Stimulated activated CD4-positive, alpha-beta T cell treated with anti-CD3 and anti-CD28 coated beads, Interleukin-1b, Interleukin-23, amount 100 ng/mL, for 1 hour (primary cell): ENCODE measurements at places on chromosomes 2 and 18.

DNA sequence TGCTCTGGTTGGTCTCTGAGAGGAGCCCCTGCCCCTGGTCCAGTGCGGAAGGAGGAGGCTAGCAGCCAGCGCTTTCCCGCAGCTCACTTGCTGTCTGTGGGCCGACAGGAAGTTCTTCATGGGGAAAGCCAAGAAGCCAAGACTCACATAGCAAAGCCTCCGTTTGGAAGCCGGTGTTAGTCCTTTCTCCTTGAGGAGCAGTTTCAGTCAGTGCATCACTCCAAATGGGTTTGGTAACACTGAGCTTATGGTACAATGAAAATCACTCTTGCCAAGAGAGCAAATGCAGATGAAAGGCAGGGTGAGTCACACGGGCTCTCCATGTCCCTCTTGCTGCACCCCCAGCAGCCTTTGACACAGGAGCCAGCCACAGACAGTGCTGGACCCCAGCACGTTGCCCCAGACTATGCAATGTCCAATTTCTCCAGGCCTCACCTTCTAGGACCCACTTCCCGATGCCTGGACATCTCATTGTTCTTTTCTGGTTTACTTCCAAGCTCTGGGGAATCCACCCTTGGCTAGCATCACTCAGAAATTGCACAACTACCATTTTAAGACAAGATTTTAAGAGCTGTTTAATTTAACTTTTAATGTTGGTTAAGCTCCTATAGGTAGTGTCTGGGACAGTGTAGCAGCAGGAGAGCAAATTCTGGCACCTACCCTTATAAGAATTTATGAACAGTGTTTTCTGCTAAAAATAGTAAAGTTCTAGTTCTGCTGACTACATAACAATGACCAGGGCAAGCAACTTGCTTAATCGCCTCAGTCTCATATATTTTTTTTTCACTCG lies 174.9 kb downstream of the ASB1 start:
- no peak for DNase-seq

DNA sequence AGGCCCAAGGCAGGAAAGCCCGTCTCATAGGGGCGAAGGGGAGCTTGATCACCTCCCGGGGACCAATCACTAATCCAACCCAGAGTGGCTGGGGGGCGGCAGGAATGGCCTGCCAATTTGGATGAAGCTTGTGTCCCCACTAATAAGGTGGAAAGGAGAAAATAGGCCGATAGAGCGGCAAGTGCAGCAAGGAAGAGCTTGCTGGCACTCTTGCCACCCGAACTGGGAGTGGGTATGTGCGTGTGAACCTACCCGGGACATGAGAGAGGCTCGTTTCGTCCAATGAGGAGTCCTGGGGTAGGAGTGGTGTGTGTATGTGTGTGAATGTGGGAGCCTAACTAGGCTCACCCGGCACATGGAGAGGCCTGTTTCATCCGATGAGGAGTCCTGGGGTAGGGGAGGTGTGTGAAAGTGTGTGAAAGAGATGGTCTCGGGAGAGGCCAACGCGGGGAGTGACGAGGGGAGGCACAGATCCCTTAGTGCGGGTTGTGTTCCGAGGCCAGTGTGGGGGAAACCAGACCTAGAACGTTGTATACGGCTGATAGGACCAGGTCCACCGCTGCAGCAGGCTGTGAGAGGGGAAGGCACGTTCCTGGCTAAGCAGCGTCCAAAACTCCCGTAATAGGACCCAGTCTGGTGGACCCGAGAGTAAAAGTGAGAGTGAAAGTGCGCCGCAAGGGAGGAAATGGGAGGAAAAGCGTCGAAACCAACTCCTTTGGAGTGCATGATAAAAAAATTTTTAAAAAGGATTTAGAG lies 47.1 kb upstream of the SELENOI start:
- no peak for DNase-seq

GRCh38 chr18:26791676-26792075 lies 73.8 kb downstream of the AQP4 start:
- DNase-seq, result no peak

DNA sequence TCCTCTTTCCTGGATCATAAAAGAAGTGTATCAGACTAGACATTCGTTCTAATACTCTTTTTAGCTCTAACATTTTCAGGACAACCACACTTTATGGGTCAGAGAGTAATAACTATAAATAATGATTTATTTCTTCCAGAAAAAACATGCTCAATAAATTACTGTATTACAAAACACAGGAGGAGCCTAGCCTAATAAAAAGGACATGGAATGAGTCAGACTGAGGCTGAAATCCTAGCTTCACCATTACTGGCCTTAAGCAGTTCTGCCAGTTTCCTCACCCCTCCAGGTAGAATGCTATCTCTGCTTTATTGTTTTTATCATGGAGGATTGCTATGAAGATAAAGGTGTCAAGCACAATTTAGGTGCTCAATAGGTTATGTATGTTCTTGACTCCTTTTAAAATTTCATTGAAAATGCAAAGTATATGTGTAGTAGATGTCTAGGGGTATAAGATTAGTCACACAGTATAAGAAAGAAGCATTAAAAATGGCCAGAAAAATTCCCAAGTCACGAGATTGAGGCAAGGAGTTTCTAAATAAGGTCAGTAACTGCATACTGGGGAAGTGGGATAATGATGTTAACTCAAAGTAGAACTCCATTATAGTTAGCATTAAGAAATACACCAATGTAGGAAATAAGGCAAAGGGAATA lies 105.5 kb upstream of the NEUROD1 start:
- no peak for DNase-seq

DNA sequence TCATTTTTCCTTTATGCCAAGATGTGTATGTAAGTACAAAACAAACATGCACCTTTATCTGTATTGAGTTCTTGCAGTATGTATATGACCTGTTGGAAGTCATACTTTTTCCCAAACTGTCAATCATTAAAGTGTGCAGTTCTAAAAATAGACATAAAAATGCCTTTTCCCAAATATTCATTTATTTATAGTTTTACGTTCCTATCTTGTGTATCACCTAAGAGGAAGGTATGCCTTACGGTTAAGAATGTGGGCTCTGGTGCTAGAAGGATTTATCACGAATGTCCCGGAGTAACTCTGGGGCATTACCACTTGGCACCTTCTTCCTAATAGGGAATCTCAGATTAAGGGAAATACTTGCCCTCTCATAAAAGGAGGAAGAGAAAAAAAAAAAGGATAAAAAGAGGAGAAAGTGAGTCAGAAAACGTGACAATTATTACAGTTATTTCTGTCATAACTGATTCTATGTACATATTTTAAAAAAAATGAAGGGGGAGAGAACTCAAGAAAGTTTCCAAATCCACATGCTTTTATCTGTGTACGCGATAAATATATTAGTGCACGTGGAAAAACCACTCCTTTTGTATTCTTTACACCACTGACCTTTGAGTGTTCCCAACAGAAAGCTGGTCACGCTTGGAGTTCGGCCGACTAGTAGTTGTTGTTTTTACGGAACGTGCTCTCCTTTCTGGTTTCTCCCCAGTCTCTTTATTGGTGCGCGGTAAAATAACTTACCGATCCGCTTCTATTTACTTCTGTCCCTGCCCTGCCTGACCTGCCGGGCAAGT lies 721 bp downstream of the MCEE start:
- DNase-seq, result no peak

DNA sequence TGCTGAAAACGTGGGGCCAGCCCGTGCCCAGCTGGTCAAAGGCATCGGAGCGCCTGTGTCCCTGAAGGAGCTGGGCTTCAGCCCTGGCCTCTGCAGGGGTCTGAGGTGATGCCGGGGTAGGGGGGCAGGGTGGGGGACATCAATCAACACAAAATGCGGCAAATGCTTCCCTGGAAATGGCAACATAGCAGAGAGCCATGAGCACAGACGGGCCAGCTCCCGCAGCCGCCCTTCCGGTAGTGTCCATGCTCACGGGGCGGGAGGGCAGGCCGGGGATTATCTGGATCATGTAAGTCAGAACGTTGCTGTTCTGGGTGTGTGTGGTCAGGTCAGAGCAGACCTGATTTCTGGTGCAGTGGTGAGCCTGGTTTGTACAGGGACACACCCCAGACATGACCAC lies 56.5 kb upstream of the TWIST2 start:
- DNase-seq, result no peak

DNA sequence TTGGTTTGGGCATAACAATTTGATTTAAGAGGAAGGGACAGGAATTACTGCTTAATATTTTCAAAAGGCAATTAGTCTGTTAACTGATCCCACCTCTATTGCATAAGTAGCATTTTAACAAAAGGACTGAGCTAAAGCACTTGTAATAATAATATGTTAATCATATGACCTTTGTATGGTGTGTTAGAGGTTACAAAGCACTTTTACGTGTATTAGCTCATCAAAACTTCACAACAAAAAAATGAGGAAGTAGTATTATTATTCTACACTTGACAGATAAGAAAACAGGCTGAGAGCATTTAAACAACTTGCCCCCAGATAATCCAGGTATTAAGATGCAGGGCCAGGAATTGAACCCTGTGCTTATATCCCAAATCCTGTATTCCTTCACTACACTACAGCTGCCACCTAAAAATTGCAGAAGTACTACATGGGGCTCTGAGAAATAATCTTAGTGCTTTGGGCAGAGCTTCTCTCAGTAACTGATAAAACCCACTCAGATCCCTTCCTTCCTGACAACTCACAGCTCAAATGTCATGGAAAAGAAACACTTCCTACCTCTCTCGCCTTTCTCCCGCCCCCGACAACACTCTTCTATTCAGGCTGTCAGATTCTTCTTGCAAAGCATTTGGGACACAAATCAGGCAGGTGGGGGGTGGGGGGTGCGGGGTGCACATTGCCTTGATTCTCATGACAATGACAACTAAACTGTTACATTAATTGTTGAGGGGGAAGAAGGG lies 20.7 kb upstream of the KCTD1 start:
- no peak for DNase-seq

- no peak for DNase-seq
Measured at GRCh38 chr18:42484648-42485047, 529.6 kb downstream of the PIK3C3 start.

GRCh38 chr2:32902986-32903385 lies 43.8 kb upstream of the LTBP1 start:
- DNase-seq, result no peak

DNA sequence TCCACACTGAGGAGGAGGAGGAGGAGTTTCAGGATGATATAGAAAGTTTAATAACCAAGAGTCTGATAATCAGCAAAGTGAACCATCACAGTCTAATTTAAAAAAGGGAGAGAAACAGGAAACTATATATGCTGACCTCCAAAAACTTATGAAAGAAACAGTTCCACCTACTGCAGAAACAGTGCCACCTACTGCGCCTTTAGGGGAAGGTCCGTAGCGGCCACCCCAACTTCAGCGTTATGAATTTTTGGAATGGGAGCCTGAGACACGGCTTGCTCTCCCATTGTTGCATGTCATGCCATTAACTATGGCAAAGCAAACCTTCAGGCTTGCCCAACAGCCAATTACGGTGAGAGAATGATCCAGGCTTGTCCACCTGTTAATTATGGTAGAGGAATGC lies 1719.2 kb upstream of the LRRTM1 start:
- no peak for DNase-seq

DNA sequence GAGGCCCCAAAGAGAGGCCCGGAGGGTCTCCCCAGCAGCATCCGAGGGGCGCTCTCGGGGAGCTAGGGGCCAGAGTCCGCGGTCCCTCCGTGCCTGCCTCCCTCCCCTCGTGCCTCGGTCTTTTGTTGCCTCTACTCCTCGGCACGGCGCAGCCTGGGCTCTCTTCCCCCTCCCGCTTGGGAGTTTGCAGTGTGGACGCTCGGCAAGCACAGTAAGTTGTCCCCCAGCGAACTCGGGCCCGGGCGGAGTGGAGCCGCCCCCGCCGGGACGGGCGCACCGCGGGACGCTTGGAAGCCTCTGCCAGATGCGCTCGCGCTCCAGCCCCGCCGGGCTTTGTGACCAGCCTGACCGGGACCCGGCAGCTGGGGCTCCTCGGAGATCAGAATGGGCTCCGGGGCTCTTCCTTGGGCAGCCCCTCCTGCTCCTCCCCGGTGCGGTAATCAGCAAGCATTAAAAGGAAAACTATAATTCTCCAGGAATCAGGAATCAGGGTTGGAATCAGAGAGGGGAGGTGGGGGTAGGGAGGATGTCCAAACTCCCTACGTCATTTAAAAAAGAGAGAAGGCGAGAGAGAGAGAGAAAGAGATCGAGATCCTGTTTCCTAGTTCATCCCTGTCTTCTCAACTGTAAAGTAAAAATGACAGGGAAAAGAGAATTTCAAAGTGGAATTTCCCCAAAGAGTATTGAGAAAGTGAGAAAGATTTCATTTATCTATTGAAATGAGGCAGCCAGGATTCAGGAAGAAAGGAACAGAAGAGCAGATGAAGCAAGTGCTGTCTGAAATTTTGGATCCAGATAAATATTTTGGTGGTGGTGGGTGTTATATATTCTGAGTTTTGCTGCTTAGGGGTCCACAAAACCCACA lies 786 bp upstream of the TMEM200C start:
- no peak for DNase-seq

GRCh38 chr18:58226429-58226828 lies 182.4 kb downstream of the NEDD4L start:
- DNase-seq, result no peak

DNA sequence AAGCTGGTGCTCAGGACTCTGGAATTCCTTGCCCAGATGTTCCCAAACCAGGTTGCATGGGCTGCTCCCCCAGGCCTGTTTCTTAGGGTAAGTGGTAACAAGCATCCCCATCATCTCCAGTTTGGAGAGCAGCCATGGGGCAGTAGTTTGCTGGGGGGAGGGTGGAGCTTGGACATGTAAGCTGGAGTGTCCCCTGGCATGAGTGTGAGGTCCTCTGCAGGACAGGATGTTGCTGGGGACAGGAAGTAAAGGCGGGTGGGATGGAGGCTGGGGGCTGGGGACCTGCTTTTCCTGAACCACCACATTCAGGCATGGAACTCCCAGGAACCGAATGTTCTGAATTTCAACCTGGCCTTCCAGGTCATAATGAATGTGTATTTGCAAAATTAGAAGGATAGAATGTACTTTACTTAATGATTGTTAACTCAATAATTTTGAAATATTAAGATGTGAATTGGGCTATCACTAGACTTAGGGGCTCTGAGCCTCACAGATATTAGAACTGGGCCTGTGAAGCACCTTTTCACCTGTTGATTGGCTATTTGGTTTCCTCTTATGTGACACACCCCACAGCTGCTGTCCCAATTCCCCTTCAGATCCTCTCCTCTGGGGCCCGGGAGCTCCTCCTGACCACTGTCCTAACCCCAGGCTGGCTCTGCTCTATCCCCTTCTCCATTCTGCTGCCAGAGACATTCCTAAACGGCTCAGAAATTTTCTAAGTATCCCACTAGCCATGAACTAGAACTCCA lies 66.4 kb upstream of the EPAS1 start:
- DNase-seq, result no peak

GRCh38 chr2:232139171-232139594 lies 177.7 kb downstream of the DIS3L2 start:
- no peak for DNase-seq
